NT2/D1 (cell line): ENCODE measurements at places on chromosomes 7 and 10.

DNA sequence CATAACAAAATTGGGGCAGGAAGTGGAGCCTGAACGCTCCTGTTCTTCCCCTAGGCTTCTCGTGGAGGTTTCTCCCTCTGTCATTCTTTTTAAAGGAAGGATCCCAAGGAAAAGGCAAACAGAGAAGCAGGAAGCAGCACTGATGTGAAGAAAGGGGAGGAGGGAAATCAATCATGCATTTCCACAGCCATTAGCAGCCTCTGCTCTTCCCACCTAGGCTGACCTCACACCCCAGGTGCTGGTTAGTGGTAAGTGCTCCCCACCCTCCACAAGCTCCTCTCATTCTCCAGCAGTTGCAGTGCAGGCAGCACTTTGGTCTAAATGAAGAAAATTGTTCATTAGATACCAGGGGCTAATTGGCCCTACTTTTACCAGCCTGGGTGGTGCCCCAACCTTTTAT is 2.6 kb downstream of the CRHR2 start:
- no peak for DNase-seq

- DNase-seq, result no peak
Observed at GRCh38 chr10:120961795-120962755, 110.9 kb downstream of the WDR11 start.

DNA sequence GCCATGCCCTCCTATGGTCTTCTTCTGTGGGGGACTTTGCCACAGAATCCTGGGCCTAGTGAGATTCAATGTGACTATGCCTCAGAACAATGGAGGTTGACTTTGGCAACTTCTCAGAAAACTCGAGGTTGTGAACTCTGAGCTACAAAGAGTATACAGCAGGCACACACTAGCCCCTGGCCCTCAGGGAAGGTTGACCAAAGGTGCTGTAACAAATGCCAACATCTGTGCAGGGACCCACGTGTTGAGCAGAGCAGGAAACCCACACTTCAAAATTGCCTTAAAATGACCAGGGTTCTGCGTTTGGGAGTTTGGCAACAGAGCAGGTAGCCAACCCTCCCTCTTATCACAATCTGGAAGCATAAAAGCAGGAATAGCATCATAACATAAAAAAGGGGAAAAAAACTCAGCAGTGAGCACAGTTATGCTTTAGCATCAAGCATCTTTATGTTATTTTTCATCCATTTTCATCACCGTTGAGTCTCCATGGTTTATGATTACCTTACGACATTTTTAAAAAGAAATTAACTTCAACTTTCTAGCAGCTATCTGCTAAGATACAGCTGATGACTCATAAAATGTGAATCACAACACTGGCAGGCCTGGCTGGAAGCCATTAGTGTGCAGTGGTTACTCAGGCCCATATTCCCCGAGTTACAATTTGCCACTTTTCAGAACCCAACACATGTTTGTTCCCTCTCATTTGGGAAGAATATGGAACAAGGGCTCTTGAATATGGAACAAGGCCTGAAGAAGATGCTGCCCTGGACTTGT is 11.1 kb downstream of the PRLHR start:
- DNase-seq, result no peak

- no peak for DNase-seq
Observed at GRCh38 chr10:112996462-112996861, 46.4 kb downstream of the TCF7L2 start.

GRCh38 chr10:125154529-125154928 is 5.8 kb downstream of the CTBP2 start:
- DNase-seq, result no peak

- DNase-seq, result no peak
Observed at GRCh38 chr10:101779544-101780186, 3.6 kb downstream of the NPM3 start.

GRCh38 chr10:88728107-88728763 is 22.2 kb downstream of the LIPK start:
- DNase-seq, result peak; percentile 66

- DNase-seq, result no peak
Observed at GRCh38 chr10:91683975-91684374, 51.1 kb upstream of the PPP1R3C start.

- no peak for DNase-seq
Observed at GRCh38 chr10:88232029-88232895, 350.9 kb downstream of the RNLS start.

DNA sequence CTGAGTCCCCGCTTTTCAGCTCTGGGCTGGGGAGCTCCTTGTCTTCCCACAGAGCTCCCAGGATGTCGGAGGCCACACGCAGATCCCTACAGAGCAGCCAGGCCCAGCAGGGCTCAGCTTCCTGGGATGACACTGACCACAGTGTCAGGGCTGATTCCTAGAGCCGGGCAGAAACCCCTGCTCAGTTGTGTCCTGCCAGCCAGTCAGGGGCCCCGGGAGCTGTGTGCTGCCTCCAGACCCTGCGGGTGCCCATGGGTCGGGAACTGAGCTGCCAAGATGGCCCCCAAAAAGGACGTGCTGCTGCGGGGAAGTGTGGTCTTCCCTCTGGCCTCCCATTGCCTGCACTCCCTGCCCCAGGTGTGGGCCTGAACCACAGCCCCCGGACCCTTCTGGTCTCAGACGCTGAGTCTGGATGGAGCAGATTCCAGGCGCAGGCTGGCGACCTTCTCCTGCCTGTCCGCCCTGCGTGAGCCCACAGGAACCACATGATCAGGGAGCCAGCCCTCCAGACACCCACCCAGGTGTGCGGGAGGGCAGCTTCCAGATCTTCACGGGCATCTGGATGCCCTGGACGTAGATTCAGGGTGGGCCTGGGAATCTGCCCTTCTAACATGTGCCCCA is 217.4 kb downstream of the MAD1L1 start:
- DNase-seq, result no peak

- DNase-seq, result no peak
Observed at GRCh38 chr7:25889765-25890164, 262.2 kb upstream of the NFE2L3 start.
